ENCODE measurements at places on chromosomes 1 and 21.

- DNase-seq = no peak
These were observed 86.8 kb downstream of the TGFBR3 start for GRCh38 chr1:91799159-91799558.

DNA sequence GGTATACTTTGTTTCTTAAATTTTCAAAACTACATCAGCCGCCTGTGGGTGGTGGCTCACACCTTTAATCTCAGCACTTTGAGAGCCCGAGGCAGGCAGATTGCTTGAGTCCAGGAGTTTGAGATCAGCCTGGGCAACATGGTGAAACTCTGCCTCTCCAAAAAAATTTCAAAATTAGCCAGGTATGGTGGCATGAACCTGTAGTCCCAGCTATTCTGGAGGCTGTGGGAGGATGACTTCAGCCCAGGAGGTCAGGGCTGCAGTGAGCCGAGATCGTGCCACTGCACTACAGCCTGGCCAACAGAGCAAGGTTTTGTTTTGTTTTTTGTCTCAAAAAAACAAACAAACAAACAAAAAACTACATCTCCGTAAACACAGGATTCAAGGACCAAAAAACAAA is 3.3 kb downstream of the EYA3 start:
- no peak for DNase-seq

GRCh38 chr1:114323959-114324661 is 170.4 kb upstream of the SYT6 start:
- DNase-seq = no peak

DNA sequence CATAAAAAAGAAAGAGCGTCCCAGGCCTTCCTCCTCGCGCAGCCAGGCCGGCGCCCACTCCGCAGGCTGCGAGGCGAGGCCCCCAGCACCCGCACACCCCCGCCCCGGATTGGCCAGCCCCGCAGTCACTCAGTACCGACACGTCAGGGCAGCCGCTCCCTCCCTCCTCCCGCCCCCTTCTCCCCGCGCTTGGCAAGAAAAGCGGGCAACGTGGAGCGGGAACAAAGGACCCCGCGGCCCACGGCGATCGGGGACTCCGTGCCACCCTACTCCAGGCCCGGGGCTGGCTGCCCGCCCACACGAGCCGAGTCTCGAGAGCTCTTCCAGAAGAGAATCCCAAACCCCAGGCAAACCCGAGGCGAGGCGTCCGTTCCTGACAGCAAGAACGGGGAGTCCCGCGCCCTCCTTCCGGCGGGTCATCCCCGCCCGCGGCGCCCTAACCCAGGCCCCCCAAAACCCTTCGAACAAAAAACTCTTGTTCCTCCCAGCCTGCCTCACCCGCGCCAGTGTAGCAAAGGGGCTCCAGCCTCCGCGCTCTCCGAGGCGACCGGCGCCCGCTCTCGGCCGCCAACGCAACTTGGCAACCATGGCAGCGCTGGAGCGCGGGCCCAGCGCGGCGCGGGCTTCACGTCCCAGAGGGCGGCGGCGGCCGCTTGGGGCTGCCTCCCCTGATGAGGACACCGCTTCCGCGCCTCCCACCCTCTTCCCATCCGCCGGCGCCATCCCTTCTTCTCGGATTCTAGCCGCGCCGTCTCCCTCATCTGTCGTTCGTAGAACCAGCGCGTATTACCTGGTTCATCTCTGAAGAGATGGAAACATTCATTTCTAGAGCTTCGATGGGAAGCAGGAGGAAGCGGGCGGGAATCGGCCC is 645 bp downstream of the IVNS1ABP start:
- DNase-seq = peak; percentile 52

- no peak for DNase-seq
These were observed 10.9 kb downstream of the IGSF21 start for GRCh38 chr1:18118491-18118890.

DNA sequence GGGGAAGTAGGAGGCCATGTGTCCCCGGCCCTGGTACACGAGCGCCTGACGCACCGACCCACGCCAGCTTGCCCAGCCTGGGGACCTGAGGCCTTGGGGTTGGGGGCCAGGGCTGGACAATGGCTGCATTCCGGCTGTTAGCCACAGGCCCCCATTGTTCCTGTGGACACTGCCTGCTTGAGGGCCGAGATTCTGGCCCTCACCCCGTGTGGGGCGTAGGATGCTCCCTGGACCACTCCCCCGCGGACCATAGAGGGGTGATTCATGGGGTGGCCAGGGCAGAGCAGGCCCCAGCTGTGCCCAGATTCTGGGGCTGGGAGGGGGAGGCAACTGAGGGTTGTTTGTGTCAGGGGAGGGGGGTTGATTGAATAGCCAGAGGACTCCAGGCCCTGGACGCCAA is 11.7 kb downstream of the POU3F1 start:
- DNase-seq = no peak

- DNase-seq = no peak
These were observed 203.7 kb upstream of the RUNX1 start for GRCh38 chr21:35252831-35253230.

GRCh38 chr1:88484881-88485280 is 199.2 kb upstream of the PKN2 start:
- DNase-seq = no peak

GRCh38 chr1:28737307-28738132 is 780 bp downstream of the YTHDF2 start:
- no peak for DNase-seq

GRCh38 chr1:175679981-175680652 is 63.3 kb downstream of the TNR start:
- DNase-seq = no peak

DNA sequence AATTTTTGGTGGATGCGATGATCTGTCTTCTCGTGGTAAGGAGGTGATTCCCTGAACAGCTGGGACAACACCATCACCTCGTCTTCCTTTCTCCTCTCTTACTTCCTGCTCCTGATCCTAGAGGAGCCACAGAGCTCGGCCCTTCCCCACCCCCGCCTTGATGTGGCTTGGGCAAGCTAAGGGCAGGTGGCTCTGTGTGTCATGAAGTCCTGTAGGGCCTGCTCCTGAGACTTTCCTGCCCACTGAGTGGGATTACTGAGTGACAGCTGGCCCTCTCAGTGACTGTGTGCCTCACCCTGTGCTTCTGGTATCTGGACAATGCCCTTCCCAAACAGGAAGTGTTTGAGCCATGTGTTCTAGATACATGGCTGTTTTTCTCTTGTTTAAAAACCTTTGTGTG is 153.0 kb downstream of the KCNJ6 start:
- DNase-seq = no peak

- no peak for DNase-seq
These were observed 39.7 kb downstream of the RIPK4 start for GRCh38 chr21:41726970-41727783.

GRCh38 chr1:172356620-172357019 is 63.9 kb upstream of the C1orf105 start:
- no peak for DNase-seq

DNA sequence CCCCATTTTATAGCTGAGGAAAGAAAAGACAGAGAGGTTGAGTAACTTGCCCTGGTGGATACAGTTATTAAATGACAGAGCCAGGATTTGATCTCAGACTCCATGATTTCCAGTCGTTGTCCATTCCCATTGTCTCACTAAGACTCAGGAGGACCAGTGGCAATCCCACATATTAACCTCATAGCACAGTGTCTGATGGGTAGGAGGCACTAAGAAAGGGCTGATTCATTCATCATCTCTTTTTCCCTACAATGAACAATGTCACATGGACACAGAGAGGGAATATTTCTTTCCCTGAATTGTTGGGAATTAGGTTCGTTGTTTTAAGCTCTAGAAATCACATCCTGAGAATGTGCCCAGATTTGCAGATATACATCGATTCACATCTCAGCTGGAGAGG is 99.9 kb downstream of the PBX1 start:
- DNase-seq = no peak

- no peak for DNase-seq
These were observed 233.1 kb downstream of the SLC45A1 start for GRCh38 chr1:8551057-8551456.

DNA sequence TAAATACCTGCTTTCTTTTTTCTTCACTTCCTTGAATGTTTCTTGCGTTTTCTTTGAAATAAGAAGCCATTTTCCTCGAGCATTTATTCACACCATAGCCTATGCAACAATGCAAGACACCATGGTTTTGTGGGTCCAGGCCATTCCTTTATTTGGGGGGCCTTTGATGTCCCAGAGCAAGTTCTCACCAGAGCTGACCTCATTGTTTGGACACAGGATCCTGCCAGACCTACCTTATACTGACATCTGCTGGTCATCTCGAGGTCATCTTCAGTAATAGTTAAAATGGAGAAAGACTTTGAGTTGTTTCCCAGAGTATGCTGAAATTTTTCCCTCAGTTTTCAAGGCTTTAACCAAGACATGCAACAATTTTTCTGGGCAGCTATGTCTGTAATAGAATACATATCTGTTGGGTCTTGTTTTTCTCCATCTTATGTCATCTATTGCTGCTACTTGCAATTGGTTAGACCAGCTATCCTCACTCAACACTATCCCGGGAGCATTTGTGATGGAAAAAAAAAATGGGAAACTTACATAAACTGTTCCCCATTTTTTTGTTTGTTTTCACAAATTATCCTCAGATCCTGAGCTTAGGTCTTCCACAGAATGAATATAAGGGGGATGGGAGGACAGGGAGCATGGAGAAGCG is 34.0 kb upstream of the BACE2 start:
- no peak for DNase-seq

DNA sequence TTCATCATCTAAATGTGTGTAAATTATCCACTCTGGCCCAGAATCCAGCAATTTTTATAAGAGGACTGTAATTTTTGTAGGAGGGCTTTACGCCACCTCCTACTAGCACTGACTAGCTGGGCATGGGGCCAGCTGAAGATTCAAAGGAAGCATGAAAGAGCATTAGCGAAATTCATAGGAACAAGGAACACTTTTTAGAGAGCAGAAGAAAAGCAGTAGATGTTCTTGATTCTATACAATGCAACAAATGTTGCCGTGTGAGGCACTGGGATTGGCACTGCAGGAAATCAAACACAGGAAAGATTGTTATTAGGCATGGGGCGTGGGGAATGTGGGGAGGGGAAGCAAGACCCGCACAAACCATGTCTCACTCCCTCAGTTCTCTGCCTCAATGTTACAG is 58.4 kb upstream of the PARP1 start:
- no peak for DNase-seq

- DNase-seq = no peak
These were observed 8.8 kb upstream of the ABCB10 start for GRCh38 chr1:229567109-229567868.

- DNase-seq = no peak
These were observed 46.3 kb downstream of the DAB1 start for GRCh38 chr1:57377339-57378139.

GRCh38 chr1:39136638-39137037 is 67.9 kb upstream of the MACF1 start:
- DNase-seq = no peak

DNA sequence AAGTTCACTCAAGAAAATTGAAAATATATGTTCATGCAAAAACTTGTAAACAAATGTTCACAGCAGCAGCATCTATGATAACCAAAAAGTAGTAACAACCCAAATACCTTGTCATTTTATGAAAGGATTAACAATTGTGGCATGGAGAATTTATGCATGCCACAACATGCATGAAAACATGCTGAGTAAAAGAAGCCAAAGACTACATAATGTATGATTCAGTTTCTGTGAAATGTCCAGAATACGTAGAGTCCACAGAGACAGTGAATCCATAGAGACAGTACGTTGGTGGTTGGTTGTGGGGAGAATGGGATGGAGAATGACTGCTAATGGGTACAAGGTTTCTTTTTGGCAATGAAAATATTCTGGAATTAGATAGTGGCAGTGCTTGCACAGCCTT is 148.7 kb downstream of the MAST2 start:
- no peak for DNase-seq

GRCh38 chr1:228228601-228229074 is 20.8 kb downstream of the OBSCN start:
- no peak for DNase-seq

DNA sequence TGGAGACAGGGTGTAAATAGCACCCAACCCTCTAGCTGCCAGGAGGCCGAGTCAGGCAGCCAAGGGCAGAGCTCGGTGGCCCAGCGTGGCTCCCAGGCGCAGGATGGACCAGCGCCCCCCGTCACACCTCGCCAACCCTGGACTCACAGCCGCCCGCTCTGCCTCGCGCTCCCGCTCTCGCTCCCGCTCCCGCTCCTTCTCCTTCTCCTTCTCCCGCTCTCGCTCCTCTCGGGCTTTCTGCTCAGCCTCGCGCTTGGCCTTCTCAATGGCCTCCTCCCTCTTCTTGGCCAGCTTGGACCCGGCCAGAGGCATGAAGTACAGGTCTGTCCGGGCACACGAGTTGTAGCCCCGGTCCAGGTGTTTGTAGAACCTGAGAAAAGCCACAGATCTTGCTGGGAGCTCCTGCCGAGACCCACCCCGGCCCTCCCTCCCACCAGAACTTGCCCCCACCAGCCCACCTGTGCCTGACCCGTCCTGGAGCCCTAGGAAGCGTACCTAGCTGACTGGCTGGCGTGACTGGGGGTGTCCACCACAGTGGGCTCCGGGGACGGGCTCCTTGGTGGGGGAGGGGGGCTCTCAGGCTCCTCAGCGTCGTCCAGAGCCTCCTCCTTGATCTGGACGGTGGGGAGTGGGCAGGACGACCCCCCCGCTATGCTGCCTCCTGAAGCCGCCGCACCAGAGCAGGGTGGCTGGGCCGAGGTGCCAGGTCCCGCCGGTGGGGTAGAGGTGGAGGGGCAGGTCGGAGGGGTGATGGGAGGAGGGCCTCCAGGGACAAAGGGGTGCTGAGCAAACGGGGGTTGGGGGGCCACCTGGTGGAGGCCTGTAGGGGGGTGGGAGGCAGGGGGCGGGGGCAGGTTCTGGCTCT is 41.9 kb downstream of the SLC45A1 start:
- no peak for DNase-seq

DNA sequence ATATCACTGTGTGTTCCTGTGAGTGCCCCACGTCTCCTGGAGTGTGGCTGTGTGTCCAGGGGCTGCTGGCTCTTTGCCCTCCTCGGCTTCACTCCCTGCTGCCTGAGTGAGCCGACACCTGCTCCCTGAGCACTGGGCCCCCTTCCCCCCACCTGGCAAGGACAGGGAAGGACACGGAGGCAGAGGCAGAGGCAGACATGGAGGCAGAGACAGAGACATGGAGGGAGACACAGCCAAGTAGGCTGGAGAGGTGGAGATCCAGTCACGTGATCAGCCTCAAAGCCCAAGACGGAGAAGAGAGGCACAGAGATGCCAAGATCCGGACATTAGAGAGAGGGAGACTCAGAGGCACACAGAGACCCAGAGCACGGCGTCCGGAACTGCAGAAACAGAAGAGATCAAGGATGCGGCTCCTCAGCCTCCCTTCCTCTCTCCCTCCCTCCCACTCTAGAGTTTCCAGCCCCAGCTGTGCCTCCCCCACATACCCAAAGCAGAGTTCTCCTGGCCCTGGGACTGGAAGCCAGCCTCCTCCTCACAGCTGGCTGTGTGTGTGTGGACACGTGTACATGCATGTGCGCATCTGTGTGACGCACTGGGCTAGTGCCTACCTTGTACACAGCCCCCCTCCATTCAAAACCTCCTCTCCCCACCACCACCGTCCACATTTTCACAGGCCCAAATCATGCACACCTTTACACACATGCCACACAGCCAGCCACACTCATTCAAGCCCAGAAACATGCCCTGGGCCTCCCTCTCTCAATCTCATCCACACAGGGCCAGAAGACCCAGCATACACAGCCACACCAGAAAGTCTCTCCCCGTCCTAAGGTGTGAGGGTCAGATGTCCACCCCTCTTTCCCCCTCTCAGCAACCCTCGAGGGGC is 39.1 kb upstream of the WASF2 start:
- peak; percentile 34 for DNase-seq

All from NCI-H187 treated with DMSO at 0.1 percent for 48 hours (cell line).